Stimulated activated CD8-positive, alpha-beta memory T cell treated with anti-CD3 and anti-CD28 coated beads, Interleukin-15, amount 100 ng/mL, for 1 hour (primary cell): ENCODE measurements at places on chromosomes 3 and 15.

GRCh38 chr3:37768107-37768809, 93.4 kb upstream of the CTDSPL start:
- DNase-seq: no peak

DNA sequence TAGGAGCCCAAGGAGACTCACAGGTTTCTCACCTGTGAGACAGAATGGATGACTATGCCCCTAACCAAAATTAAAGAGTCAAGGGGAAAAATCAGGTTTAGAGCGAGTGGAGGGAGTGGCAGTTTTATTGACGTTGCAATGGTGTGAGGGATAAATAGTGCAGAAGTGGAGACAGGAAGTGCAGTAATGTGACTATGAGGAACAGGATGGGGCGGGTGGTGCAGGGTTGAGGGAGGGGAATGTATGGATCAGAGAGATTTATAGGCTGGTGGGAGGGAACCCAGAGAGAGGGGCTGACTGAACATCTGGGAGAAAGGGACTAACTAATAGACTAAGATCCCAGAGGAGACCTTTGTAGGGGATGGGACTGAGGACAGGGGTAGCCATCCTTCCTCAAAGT, 26.5 kb downstream of the EIF2AK4 start:
- no peak for DNase-seq

DNA sequence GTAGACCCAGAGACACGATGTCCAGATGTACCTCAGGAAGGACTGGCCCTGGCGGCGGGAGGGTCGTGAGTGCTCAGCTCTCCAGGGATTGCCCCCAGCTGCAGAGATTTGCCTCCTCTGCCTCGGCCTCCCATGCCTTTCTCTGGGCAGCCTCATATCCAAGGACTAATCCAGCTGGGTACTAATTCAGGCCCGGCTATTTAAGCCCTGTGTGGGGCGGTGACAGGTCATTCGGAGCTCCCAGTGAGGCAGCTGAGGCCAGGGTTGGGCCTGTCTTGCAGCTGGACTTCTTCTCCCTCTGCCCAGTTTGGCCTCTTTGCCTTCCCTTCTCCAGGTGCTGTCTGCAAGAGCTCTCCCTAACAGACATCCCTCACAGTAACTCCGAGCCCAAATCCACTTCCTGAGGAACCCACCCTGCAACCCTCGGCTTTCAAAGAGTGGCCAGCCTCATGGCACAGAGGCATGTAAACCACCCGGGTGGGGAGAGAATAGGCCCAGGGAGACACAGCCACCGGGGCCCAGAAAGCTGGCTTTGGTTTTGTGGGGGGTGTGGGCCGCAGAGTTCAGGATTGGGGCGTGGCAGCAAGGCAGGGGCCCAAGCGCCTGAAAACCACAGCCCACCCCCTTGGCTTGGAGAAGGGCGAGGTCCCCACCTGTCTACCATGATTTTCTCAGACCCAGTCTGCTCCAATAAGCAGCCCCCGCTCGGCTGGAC, 85.8 kb downstream of the PPCDC start:
- no peak for DNase-seq

- DNase-seq: no peak
These were observed 437.3 kb downstream of the TBL1XR1 start for GRCh38 chr3:176759815-176760506.

- no peak for DNase-seq
These were observed 347.5 kb downstream of the CNTN4 start for GRCh38 chr3:2446146-2446545.

GRCh38 chr15:35007397-35007796, 19.3 kb upstream of the ZNF770 start:
- no peak for DNase-seq

DNA sequence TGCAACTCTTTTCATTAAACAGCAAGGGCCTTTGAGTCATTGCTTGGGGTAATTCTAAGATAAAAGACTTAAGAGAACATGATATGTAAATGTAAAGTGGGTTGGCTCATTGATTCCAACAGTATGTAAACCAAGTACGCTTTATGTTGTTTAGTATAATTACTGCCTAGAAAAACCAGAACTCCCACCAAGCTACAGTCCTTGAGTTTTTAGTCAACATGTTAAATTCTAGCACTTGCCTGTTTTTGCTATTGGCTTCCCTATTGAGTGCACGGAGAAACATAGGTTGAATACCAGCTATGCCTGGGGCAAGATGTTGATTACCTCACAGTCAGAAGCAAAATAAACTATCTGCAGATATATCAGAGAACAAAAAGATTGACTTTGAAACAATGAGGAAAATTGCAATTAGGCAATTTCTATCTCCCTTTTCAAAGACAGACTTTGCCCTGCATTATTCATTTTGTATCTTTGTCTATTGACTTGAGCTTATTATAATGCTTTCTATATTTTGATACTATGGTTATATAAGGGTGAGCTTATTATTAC, 179.3 kb downstream of the ZPLD1 start:
- DNase-seq: no peak

GRCh38 chr3:28669870-28670269, 321.2 kb upstream of the AZI2 start:
- no peak for DNase-seq

DNA sequence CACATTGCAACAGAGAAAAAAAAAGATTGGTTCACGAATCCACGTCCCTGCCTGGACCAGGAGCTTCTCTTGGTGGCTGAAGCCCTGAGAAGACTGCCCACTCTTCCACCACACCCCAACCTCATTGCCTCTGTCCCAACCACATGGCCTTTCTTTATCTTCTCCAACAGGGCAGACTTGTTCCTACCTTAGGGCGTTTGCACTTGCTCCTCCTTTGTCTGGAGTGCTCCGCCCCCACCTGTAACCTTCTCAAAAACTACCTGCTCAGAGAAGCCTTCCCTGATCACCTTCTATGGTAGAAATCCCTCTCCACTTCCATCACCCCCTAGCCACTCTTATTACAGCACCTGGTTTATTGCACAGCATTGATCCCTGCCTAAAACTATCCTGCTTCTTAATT, 64.7 kb downstream of the ITGA11 start:
- DNase-seq: no peak

DNA sequence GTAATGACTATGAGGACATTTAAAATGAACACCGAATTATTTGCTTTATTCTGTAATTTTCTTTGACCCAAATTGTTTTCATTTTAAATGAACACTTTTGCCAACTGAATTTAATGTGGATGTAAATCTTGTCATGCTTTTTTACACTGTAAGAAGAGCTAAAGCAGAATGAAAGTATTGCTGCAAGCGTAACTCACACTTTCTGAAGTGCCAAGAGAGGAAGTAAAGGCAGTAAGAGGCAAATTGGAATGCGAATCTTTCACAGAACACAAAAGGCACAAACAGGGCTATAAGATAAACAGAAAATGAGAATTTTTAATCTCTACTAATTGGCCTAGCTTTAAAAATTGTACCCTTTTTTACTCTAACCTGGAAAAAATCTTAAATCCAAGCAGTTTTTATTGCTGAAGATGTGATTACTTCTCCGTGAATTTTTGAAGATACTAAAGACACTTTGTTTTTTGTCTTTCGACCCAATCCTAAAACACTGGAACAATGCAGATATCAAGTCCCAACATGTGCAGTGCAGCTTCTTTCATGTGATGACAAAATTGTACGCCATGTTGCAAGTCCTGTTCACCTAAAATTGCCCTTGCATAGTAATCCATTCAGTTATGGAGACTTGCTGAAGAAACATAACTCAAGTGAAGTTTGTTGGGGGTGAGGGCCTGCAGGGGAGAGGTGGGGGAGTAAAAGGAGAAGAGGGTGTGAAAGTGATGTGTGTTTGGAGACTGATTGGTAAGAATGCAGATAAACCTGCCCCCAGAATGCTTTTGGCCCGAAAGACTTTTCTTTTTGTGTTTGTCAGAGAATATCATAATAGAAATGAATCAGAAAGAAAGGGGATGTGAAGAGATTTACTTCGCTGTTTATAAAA, 1.4 kb downstream of the ARID3B start:
- no peak for DNase-seq

DNA sequence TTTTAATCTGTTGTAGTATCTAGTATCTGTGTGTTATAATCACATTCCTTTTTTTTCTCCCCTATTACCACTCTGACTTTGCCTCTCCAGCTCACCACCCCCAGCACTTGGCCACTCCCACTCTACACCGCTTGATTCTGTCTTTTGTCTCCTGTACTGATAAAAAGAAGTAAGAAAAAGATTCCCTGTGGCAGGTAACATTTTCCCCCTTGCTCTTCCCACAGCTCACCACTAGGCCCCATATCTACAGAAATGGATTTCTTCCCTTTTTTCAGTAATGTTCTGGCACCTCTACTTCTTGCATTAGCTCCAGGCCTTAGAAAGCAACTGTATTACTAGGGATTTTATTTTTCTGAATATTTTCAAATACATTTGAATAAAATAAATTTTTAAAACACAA, 25.6 kb downstream of the KCNH8 start:
- DNase-seq: no peak

DNA sequence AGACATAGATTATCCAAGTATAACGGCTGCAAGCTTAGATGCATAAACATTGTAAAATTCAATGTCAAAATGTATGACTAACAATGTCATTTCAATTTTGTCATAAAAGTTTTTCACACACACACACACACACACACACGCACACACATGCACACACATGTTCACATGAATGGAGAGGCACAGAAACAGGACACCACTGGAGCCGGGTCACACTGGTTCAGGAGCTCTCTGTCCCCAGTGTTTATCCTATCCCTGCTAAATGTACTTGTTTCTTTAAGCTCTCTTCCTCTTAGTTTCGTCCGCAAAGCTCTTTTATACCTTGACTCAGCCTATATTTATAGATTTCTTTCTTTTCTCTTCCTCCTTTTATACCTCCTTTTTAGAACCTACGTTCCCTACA, 249.9 kb downstream of the CADPS start:
- no peak for DNase-seq

- DNase-seq: no peak
These were observed 237.6 kb upstream of the MME start for GRCh38 chr3:154842536-154842935.

GRCh38 chr15:99440551-99441443, 125.0 kb upstream of the MEF2A start:
- DNase-seq: no peak

DNA sequence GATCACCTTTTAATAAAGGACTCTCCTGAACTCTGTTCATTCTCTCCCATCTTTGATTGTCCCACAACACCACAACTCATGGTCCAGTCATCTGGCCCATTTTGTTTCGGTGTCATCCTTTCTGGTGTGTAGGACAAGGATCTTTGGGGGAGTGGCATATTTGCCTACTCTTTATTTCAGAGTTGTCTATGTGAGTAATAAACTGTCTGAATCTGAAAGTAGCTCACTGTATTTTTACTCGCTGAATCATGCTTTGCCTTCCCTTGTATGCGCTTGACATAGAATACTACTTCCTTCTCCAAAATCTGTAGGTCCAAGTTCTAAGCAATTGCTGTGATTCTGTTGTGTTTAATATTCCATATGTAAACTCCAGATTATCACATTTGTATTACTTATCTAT, 29.9 kb upstream of the NOX5 start:
- DNase-seq: no peak

DNA sequence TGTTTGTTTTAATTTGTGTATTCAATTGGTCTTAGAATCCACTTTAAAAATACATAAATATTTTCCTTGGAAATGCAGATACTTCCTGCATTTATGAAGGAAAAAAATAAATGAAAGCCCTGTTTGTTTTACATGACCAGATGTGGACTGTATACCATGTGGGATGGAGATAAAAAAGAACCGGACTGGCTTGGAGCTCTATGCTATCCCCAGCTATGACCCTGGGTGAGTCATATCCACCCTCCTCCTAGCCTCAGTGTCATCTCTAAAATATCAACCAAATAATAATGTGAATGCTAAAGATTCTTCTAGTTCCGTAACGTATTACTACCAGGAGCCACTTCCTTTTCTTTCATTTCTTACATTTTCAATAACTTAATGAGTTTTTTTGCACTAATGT, 44.5 kb upstream of the PDZRN3 start:
- DNase-seq: no peak

- no peak for DNase-seq
These were observed 36.4 kb upstream of the SLCO2A1 start for GRCh38 chr3:134066158-134066541.

DNA sequence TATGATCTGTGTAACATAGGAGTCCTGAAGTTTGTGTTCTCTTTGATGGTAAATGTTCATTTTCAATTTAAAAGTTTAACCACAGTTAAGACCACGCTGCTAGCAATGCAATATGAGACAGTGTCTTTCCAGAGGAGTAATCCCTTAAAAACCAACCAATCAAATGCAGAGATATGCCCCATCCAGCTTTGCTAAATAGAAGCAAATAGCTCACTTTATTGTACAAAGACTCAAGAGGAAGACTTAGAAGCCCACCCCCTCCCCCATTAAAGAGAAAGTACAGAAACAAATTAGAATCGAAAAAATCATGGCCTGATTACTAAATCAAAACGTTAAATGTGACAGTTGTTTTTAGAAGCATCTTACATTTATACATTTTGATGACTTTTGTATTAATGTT, 2.1 kb upstream of the ANP32A start:
- DNase-seq: no peak

- no peak for DNase-seq
These were observed 16.1 kb downstream of the UBE2E1 start for GRCh38 chr3:23821858-23822257.

DNA sequence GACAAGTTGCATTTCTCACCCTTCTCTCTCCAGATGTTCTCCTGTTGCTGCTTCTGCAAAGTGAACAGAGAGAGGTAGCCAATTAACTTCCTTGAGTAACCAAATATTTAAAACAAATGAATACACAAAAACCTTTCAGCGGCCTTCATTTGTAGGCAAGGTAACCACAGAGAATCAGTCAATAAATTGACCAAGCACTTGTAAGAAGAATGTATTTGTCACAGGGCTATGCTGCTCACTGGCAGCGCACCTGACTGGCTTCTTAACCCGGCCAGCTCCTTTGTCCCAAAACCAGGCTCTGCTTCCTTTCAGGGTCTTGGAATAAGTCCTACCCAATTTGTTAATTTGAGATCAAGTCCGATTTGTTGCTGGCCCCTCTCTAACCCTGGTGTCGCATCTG, 43.5 kb upstream of the STXBP5L start:
- DNase-seq: no peak

DNA sequence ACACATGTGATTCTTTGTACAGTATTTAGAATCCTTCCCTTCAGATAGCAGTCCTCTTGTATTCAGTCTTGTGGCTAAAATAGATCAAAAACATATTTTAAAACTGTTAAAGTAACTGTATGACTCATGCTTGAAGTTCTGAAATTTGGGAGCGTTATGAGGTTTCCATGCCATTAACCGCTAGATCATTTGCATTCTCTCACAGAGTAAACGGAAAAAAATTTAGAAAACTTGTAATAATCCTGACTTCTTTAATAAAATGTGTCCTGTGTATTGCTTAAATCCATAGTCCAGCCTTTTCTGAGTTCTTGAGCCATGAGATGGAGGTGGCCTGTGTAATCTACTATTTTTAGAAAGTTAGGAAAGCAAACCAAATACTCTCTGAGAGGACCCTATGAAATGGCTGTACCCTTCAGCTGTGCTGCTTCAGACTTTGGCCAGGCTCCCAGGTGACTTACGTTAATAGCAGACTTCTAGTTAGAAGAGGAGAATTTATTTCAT, 33.8 kb downstream of the MBNL1 start:
- no peak for DNase-seq

GRCh38 chr3:194556086-194557056, 69.6 kb upstream of the ATP13A3 start:
- DNase-seq: no peak

GRCh38 chr15:44550256-44550655, 13.3 kb downstream of the EIF3J start:
- no peak for DNase-seq
